ENCODE measurements at places on chromosomes 6 and 20.

- peak; percentile 72 for DNase-seq
Observed at GRCh38 chr20:39897781-39898466, 791.1 kb downstream of the MAFB start.

DNA sequence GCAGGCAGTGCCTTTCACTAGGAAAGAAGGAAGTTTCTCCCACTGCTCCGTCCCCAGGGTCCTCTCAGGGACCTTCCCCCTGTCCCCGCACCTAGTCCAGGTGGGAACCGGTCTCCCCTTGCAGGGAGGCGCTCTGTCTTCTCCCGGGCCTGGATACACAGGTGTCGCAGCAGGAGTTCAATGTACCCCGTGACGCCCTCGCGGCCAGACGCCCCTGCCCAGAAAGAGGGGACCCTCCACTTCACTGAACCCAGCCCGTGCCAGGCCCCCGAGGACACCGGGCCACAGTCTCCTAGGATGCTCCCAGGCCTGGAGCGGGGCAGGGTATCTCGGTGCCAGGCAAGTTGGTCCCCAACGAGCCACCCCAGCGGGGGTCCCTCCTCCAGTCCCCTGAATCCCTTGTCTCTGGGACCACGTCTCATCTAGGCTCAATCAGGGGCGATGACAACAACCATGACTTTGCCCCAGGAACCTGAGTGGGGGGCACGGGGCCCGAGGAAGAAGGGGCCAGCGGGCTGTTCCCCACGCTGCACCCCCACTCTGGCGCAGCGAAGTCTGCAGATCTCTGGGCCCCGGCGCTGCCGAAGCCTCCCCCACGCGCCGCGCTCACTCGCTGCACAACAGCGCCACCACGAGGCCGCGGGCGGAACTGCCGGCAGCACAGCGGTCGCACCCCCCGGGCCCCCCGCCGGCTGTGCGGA lies 103.0 kb downstream of the EDN3 start:
- no peak for DNase-seq

DNA sequence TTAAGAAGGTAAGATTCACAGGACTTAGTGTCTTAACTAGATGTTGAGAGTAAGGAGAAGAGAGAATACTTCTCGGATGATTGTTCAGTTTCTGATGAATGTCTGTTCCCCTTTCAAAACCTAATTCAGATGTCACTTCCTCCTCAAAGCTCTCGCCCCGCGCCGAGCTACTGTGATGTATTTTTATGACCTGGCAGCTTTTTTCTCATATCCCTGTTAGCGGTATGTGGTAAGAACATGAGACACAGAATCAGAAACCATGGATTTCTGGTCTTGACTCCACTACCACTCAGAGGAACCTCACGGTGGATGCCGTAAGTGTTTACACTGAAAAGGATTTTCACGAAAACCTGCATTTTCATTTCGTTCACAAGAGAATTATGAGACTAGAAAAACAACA lies 48.4 kb downstream of the CEP43 start:
- no peak for DNase-seq

DNA sequence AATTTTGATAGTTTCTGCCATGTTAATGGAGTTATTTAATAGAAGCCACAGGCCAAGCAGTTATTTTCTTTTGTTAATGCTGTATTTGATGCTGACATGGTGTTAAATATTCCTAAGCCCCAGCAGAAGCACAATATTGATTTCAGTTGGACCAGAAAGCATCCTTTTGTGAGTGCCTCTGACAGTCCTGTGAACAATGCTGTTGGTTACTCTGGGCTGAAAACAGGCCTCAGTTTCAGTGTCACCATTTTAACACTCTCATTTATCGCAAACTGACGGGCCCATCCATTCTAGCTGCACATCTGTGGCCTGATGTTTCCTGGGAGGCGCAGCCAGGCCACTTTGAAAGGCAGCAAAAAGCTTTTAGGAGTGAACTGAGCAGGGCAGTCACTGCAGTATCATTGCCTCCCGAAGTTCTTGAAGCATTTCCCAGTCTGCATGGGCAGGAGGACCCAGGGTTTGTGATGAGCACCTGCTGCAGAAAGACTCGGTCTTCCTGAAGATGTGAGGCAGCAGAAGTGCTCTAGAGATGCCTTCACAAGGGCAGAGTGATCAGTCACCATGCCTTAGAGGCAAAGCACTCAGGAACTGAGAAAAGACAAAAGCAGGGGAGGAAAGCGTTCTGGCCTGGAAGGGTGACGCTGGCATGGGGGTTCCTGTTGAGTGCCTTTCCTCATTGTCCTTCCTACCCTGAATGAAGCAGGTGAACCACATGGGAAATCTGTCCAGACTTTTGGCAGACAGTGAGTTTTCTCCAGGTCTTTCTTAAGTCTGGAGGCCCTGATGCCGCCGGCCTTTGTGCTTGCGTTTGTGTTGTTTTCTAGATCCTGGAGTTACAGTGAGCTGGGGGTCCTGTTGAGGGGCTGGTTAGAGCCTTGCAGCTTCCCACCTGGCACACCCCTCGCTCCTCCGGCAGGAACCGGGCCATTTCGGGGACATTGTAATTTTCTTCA lies 74.0 kb downstream of the ZDHHC14 start:
- no peak for DNase-seq

DNA sequence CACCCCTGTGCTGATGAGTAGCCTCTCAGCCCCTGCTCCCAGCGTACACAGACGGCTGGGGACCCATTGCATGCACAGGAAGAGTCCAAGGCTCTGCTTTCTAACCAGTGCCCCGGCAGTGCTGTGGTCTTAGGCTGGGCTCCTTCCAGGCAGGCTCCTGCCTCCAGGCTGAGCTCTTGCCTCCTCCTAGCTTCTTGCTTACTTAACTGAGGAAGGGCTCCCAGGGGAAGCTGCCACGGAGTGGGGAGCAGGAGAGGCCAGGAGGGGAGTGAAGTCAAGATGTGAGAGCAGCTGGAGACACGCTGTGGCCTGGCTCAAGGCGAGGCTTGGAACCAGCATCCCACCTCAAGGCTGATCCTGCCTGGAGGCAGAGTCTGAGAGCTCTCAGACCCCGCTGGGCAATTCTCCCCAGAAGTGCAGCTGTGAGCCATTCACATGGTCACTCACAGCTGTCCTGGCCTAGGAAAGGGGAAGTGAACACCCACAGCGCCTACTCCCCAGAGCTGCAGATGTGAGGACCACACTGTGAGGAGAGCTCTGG lies 141.0 kb downstream of the TBXT start:
- no peak for DNase-seq

DNA sequence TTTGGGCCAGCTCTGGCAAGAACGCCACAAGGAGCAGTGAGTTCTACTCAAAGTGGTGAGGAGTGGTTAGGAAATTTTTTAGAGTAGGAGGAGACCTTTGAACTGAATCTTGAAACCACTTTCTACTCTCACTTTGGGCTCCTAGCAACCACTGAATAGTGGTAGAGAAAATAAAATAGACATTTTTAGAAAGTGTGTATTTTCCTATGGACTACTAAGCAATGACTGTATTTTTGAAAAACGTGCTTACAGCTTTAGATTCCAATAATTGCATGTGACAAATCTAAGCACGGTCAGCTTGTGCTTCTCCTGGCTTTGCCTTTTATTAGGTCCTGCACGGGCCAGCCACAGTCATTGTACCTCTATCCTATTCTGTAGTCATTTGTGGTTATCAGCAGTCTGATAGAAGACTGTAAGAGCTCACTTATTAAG lies 8.7 kb upstream of the IFNGR1 start:
- DNase-seq: no peak

DNA sequence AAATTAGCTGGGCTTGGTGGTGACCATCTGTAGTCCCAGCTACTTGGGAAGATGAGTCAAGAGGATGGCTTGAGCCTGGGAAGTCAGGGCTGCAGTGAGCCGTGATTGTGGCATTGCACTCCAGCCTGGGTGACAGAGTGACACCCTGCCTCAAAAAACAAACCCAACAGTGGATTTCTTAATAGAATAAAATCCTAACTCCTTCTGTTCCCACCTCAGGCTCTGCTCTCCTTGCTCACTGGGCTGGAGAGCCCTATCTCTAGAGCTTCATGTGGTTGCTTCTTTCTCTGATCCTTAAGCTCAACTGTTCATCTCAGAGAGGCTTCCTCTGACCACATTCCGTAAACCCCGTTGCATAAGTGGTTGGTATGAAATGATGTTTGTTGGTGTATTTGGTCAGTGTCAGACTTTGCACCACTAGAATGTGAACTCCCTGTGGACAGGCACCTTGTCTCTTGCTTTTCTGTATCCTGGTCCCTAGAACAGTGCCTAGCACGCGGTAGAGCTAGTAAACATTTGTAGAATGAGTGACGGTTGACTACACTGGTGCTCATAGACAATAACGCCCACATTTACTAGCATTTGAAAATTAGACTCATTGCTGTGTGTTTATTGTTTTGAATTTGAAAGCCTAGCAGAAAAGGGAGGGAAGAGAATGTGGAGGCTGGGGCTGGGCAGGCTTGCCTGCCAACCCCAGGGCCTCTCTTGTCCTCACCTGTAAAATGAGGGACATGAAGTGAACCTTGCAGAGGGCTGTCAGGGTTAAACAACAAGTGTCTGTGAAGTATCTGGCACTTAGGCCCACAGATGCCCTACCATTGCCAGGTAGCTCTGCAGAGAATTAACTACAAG lies 4.2 kb downstream of the MAPRE1 start:
- DNase-seq: peak; percentile 67

DNA sequence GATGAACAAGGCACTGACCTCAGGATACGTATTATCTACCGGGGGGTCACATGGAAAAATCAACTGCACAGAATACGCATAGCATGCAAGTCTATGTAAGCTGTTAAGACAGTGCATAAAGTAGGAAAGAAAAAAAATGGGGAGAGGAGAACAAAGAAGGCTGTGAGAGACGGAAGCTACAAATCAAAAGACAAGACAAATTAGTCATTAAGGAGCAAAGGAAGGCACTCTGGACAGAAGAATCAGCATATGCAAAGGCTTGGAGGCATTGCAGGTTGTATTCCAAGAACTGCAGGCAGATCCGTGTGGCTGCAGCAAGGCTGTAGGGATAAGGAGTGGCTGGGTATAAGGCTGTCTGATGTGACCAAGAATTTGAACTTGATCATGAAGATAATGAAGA lies 89.0 kb downstream of the NRSN1 start:
- no peak for DNase-seq

GRCh38 chr20:5033566-5033965 lies 32.3 kb upstream of the SLC23A2 start:
- DNase-seq: peak; percentile 78

DNA sequence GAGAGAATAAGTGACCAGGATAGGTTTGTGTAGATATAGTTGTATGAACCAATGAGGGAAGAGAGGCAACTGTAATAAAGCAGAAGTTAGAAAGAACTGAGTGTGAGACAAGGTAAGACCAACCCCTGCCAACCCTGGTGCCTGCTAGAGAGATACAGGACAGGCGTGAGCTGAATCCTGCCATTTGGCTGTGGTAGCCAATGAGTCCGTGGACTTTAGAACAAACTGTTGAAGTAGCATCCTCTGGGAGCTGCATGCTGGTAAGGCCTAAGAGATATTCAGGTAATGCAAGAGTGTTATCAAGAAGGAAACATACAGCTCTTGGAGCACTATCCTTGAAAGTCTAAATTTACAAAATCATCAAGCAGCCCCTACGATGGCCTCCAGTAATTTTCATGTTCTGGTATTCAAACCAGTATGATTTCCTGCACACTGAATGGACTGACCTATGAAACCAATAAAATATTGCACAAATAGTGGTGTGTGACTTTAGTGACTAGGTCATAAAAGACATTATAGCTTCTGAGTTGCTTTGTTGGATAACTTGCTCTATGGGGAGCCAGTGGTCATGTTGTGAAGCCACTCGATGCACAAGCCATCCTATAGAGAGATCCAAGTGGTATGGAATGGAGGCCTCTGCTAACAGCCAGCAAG lies 24.0 kb downstream of the BTBD3 start:
- DNase-seq: no peak

DNA sequence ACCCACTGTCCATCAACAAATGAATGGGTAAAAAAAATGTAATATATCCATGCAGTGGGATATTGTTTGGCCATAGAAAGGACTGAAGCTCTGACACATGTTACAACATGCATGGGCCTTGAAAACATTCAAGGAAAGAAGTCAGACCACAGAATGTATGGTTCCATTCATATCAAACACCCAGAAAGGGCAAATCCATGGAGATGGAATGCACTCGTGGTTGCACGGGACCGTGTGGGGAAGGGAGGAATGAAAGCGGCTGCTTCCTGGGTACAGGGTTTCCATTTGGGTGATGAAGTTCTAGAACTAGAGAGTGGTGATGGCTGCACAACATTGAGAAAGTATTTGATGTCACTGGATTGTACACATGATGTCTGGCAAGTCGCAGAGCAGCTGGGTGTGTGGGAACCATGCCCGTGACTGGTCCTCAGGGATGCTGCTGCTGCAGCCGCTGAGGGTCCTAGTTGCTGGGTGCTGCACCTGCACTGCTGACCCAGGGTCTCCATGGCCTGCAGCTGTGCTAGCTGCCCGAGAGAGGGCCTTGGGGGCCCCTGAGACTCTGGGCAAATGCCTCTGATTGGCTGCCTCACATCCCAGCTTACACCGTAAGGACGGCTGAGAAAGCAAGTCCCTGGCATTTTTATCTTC lies 220.3 kb downstream of the NRN1 start:
- peak; percentile 21 for DNase-seq

- no peak for DNase-seq
Observed at GRCh38 chr6:46098678-46099077, 31.1 kb upstream of the ENPP4 start.

DNA sequence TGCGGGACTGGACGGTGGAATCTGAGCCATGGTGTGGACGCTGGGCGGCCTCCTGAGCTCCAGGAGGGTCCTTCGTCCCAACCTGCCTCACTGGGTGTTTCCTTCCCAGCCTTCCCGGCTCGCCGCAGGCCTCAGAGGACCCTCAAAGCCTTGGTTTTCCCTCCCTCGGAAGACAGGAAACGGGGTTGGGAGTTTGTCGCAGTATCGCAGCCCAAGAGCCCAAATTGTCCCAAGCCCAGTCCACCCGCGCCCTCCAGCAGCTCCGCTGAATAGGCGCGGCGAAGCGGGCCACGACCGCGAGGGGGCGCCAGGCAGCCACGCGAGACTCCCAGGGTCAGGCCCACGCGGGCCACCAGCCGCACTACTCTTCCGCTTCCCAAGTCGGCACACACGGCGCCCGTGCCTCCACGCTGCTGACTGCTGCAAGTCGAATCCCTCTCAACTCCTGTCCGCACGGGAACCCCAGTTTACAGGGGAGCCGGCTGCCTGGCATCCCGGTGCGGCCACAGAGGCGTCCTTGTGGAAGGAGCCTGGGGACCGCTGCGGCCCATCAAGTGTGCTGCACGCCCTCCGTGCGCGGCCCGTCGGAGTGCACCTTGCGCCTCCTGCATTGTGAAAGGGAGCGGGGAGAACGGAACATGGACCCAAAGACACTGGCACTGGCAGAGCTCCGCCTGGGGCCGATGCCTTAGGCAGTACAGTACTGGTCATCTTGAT lies 40.4 kb upstream of the HMGA1 start:
- peak; percentile 67 for DNase-seq

GRCh38 chr6:147651249-147652063 lies 143.0 kb downstream of the SAMD5 start:
- DNase-seq: peak; percentile 21

DNA sequence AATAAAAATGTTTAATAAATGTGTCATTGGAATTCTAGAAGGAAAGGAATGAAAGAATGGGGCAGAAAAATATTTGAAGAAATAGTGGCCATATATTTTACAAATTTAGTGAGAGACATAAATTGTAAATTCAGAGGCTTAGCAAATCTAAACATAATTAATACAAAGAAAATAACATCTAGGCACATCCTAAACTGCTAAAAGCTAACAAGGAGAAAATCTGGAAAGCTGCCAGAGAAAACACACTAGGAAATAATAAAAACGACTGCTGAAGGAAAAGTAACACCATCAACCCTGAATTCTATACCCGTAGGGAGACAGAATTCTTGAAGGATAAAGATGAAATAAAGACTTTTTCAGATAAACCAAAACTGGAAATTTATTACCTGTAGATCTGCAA lies 23.8 kb downstream of the CYB5R4 start:
- no peak for DNase-seq

GRCh38 chr6:134584847-134585516 lies 267.1 kb upstream of the SGK1 start:
- DNase-seq: no peak
